ENCODE measurements at places on chromosomes 12 and 14.
A peak's percentile ranks its signal among the peaks of the same experiment; 100 is the strongest.

DNA sequence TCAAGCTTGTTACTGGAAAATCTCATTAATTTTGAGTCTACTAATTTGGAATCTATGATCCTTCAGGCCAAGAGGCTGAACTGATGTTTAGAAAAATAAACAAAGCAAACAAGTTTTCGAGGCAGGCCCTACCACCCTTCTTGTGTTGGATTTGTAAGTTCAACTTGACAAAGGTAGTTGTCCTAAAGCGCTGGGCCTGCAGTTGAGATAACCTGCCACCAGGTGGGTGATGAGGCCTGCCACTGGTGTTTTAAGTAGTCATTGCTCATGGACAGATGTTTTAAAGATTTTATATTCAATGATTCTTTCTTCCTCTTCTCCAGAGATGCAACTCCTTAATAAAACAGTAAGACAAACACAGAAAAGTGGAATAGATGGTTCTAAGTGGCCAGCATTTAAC, 19.4 kb downstream of the ACVRL1 start:
- peak; percentile 59 for DNase-seq

- DNase-seq = no peak
Measured at GRCh38 chr12:109196332-109196731, 79.9 kb downstream of the ACACB start.

DNA sequence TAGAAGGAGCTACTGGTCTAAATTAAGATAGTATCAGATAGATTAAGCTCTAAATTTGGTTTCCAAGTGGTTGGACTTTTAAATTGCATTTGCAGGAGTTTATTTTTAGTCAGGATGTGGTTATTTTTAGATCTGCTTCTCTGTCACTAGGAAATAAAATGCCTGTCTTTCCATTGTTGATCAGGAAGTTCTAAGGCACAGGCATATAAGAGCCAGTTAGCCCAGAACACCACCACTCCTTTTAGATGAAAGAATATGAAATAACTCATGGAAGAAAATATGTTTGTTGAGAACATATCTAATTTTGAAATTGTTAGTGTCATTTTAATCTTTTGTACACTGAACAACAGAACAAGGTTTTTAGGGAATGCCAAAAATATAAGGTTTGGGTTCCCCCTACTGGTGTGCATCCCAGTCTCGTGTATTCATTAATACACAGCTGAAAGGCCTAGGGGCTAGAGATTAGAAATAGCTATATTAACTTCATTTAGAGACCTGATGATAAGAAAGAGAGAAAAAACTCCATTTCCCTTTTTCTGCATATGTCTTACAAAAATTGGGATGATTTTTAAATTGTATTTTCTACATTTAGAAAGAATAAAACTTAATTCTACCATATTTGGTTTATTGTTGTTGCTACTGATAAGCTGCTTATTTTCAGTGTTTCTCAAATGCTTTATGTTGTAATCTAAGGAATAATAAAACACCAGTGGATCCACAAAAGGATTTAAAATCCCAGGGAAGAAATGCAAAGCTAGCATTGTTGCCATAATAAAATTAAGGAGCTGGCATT, 67.2 kb downstream of the RIC8B start:
- peak; percentile 54 for DNase-seq

DNA sequence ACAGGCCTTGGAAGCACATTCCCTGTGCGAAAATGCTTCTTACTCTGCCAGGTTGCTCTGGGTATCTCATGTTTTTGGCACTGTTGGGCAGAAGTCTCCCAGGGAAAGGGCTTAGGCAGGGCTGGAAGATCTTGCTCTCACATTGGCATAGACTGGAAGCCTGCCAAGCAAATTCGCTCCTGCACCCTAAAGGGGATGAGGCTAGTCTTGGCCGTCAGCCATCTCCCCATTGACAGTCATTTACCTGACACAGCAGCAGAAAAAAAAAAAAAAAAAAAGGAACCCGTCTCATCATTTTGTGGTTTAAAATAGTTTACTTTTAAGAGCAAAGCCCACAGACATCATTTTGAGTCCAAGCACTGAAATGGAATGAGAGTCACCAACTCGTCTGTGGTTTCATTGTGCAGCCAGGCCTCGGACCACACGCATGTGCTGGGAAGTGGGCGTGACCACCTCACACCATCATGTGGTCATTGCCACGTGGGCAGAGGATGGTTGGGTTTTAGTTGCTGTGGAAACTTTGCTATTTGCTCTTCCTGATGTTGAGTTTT, 84.8 kb downstream of the NRXN3 start:
- no peak for DNase-seq

- no peak for DNase-seq
Measured at GRCh38 chr12:27180906-27181505, 63.1 kb upstream of the STK38L start.

DNA sequence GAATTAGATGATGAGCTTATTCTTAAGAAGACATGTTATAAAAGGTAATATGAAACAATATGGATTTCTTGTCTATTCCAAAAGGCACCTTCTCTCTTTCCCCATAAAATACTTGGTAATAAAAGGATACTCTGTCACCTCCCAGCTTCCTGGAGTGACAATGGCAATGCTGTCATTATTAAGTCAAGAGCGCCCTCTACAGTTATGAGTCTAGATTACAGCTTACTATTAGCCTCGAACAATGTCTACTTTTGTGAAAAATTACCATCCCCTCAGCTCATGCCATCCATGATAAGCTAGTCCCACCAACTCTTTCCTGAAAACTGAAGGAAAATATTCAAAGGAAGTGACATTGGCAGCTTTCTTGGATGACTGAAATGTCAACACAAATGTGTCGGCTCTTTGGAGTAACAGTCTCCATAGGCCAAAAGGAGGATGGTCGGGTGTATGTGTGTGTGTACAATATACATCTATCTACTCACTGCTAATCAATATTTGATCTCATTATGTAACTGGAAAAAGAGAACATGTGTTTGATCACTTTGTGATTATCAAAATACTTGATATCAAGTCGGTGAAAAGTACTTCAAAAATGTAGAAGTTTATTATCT, 48.7 kb upstream of the CDKN3 start:
- DNase-seq = peak; percentile 59

DNA sequence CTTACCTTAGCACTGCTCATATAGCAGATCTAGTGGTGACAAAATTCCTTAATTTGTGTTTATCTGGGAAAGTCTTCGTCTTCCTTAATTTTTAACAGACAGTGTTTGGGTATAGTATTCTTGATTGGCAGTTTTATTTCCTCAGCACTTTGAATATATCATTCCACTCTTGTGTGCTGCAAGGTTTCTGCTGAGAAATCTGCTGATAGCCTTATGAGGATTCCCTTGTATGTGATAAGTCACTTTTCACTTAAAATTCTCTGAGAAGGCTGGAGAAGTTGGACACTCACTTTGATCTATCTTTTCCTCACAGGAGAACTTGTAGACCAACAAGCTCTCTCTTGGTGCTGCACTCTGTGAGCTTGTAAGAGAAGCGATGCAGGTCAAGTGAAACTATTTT, 306.1 kb upstream of the RTL1 start:
- DNase-seq = no peak

- no peak for DNase-seq
Measured at GRCh38 chr12:84463741-84464495, 448.7 kb downstream of the SLC6A15 start.

DNA sequence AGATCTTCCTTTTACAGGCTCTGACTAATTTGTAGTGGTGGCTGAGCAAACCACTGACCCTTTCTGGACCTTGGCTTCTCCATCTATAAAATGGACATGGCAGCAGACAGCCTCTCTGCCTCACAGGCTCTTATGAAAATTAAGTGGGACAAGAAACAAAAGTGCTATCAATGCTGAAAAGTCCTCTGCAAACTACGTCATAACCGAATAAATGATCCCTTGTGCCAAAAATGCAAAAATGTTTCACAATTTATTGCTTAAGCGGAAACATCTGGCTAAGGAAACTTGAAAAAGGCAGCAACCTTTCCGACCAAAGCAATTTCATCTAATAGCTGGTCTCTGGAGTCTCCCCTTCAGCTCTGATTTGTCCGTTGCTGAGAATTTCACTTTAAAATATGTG, 108.5 kb upstream of the PLXNC1 start:
- DNase-seq = peak; percentile 92

- DNase-seq = peak; percentile 75
Measured at GRCh38 chr14:93317875-93318807, 14.7 kb downstream of the BTBD7 start.

DNA sequence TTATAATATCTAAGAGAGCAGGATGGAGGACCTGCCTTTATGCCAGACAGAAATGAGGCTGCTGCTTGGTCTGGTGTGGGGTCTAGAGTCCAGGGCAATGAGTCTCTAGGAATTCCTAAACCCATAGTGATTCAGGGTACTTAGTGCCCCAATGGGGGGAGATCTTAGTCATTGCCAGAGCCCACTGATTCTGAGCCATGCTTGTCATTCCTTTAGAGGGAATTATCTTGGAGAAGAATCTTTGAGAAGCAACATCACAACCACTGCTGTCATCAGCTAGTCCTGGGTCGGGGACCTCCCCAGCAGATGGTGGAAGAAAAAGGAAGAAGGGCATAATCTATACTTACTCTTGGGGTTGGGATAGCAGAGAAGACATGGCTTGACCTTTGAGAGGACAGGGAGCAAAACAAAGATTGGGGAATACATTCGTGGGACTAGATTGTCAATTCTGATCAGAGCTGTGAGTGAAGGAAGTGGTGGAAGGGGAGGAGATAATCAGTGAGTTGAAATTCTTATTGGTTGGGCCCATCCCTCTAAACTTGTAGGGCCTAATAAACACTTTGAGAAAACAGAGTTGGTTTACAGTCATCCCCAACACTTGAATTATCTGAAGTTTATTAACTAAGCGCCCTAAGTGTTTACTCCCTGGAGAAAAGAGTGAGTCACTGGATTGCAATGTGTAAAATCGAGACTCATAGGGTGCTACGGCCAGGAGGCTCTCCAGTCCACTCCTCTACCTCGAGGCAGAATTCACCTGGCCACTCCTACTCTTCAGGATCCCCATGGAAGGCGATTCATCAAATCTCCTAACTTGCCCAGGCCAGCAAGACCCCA, 3.0 kb upstream of the KRT3 start:
- no peak for DNase-seq

DNA sequence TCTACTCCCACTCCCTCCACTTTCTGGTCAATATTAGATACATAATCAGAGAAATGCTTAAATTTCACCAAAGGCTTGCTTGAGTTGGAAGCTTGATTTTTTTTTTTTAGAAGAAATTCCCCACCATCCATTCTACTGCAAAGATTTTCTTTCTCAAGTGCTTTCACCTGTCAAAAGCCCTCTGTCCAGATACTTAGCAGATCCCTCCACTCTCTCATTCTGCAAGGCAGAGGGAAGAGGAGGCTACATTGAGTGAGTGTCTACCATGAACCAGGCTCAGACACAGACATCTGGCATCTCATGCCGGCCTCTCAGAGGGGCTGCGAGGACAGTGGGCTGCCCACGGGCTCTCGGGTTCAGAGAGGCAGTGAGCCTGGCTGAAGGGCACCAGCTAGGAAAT, 127.6 kb upstream of the GSC start:
- no peak for DNase-seq

Measured in common myeloid progenitor, CD34-positive (primary cell).